ENCODE measurements at places on chromosomes 2 and 18. TPM values are rescaled to one million over a fixed set of nuclear protein-coding genes. Genes with fewer than 3 reads are reported as not detected.

GPR45 gene
- not detected for total RNA-seq

CD8A gene
- total RNA-seq: not detected

CD302 gene
- 6.2 TPM for total RNA-seq

IL36A gene
- total RNA-seq: 0.09 TPM

IL1RL2 gene
- not detected for total RNA-seq

THUMPD2 gene
- total RNA-seq: 7.6 TPM

LIPG gene
- 48.0 TPM for total RNA-seq

DTNA gene
- 2.1 TPM for total RNA-seq

ALK gene
- total RNA-seq: not detected

ANKRD39 gene
- 6.9 TPM for total RNA-seq

SGO2 gene
- 9.0 TPM for total RNA-seq

NPAS2 gene
- total RNA-seq: 5.8 TPM

GALNT14 gene
- total RNA-seq: not detected

PKDCC gene
- 2.2 TPM for total RNA-seq

FOXD4L1 gene
- total RNA-seq: not detected

UGT1A3 gene
- not detected for total RNA-seq

LDLRAD4 gene
- 2.0 TPM for total RNA-seq

SDC1 gene
- total RNA-seq: 0.47 TPM

C2orf78 gene
- not detected for total RNA-seq

XDH gene
- total RNA-seq: not detected

RUFY4 gene
- total RNA-seq: not detected

CRYGC gene
- total RNA-seq: not detected

SERPINB11 gene
- total RNA-seq: not detected

FHOD3 gene
- total RNA-seq: 4.0 TPM

LHCGR gene
- not detected for total RNA-seq

ESPNL gene
- total RNA-seq: not detected

MAP2 gene
- total RNA-seq: 9.2 TPM

ANKZF1 gene
- 16.5 TPM for total RNA-seq

ARHGEF33 gene
- total RNA-seq: 0.38 TPM

ABCB11 gene
- total RNA-seq: 0.18 TPM

CAPN14 gene
- total RNA-seq: under 0.01 TPM
